Hepatocyte (in vitro differentiated cells): ENCODE measurements at places on chromosomes 11 and 22.

DNA sequence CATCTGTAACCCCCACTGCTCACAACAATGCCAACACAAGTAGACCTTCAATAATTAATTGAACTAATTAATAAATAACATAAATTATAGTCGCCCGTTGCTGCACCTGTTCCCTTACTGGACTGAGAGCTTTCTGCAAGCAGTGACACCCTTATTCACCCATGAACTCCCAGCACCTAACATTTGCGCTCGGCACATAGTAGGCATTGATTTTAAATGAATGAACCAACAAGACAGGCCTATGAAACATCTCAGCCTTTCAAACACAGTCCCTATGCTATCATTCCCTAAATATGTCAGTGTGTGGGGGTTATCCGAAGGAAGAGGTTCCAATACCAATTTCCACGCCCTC lies 1.1 kb downstream of the THAP12 start:
- no peak for DNase-seq

- DNase-seq, result peak; percentile 67
These were observed 50.7 kb upstream of the SLC35C1 start for GRCh38 chr11:45754261-45754709.

DNA sequence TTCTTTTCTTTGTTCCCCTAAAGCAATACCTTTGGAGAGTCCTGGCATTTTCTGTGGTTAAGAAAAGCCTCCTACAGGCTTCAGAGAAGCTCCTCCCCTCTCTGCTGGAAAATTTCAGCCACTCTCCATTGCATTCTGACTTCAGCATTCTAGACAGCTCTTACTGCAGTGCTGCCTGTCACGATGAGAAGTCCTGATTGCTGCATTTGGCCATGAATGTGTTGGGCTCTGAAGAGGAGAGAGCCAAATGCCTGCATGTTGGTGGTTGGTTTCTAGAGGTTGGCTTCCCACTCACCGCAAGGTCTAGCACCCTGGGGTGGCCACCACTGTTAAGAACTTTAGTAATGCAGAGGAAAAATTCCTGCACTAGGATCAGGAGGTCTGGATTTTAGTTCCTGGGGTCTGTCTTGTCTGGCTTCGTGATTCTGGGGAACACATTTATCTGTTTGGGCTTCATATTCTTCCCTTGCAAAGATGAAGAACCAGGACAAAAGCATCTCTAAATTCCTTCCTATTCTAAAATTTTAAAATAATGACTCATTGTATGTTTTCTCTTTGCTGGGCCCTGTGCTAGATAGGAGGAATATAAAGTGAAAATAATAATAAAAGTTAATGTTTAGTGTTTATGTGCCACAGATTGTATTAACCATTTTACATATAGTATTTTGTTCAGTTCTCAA lies 38.1 kb downstream of the COA4 start:
- DNase-seq, result peak; percentile 6

DNA sequence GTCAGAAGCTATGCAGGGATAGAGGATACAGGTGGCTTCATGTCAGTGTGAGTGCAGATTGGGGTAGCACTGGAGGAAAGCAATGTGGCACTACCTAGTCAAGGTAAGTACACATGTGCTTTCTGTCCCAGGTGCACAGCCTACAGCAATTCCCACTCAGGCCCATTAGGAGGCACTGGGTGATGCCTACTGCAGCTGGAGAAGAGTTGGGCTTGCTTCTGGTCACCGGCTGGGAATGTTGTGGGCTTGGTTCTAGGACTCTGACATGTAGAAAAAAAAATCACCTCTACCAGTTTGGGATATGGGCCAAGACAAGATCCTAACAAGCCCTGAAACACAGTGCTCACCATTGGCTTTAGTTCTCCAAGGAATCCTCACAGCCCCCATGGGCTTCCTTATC lies 69.7 kb downstream of the TENM4 start:
- DNase-seq, result no peak

DNA sequence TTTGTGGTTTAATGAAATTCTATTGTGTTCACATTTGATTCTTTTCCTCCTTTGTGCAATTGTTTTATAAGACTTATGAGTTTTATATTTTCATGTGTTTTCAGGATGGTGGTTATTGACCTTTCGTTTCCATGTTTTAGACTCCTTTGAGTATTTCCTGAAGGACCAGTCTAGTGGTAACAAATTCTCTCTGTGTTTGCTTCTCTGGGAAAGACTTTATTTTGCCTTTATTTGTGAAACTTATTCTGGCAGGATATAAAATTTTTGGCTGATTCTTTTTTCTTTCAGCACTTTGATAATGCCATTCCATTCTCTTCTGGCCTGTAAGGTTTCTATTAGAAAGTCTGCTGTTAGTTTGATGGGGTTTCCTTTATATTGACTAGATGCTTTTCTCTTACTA lies 83.5 kb downstream of the ACER3 start:
- no peak for DNase-seq

DNA sequence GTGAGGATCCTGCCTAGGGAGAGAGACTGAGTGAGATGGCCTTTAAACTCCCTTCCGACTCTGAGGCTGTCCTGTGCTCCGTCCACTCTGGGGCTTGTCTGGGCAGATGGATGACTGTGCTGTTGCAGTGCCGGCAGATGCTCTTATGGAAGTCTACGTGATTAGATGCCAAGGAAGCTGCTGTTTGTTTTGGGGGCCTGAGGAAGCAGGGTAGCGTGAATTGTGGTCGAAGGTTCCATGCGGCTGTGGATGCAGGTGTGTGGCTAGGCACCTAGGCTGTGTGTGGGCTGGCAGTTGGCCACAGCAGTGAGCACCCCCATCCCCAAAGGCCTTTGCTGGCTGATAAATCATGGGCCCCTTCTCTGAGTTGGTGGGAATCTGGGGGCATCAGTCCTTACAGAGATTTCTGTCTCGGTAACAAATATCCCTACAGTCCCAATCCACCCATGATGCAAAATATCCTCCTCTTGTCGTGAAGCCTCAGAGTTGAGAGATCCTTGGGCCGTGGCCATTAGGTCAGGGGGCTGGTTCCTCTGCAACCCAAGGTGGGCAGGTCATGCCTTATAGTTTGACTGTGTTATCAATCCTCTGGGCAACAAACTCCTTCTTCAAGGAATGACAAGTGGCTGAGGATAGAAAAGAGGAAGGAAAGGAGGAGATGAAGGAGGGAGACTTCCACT lies 31.2 kb downstream of the AMPD3 start:
- DNase-seq, result no peak

GRCh38 chr11:16779436-16779835 lies 41.0 kb downstream of the C11orf58 start:
- no peak for DNase-seq

GRCh38 chr11:64234647-64235379 lies 429 bp downstream of the VEGFB start:
- DNase-seq, result peak; percentile 82

- peak; percentile 72 for DNase-seq
These were observed 21.9 kb upstream of the POLD3 start for GRCh38 chr11:74570266-74571061.

- no peak for DNase-seq
These were observed 257.7 kb upstream of the PLET1 start for GRCh38 chr11:112518371-112518770.

- DNase-seq, result peak; percentile 51
These were observed 25.7 kb upstream of the SCGB1A1 start for GRCh38 chr11:62393061-62393611.

GRCh38 chr22:26623984-26624383 lies 2.2 kb downstream of the CRYBA4 start:
- DNase-seq, result no peak

- DNase-seq, result peak; percentile 81
These were observed 75.9 kb upstream of the PRR5 start for GRCh38 chr22:44625981-44626687.

GRCh38 chr11:35307221-35307621 lies 112.1 kb downstream of the SLC1A2 start:
- DNase-seq, result no peak

DNA sequence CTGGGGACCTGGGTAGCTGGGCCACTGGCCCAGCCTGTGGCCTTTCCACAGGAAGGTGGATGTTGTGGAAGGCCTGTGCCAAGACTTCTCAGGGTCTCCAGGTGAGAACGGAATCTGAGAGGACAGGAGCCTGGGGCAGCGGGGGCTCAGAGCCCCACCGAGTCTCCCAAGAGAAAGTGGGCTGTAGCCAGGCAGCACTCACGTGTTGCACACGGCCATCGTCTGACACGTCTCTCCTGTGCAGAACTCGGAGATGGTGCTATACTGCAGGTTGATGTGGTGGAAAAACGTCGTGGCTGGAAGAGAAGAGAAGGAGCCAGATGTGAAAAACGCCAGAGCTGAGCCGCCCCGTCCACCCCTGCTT lies 6.4 kb downstream of the MOB2 start:
- no peak for DNase-seq

DNA sequence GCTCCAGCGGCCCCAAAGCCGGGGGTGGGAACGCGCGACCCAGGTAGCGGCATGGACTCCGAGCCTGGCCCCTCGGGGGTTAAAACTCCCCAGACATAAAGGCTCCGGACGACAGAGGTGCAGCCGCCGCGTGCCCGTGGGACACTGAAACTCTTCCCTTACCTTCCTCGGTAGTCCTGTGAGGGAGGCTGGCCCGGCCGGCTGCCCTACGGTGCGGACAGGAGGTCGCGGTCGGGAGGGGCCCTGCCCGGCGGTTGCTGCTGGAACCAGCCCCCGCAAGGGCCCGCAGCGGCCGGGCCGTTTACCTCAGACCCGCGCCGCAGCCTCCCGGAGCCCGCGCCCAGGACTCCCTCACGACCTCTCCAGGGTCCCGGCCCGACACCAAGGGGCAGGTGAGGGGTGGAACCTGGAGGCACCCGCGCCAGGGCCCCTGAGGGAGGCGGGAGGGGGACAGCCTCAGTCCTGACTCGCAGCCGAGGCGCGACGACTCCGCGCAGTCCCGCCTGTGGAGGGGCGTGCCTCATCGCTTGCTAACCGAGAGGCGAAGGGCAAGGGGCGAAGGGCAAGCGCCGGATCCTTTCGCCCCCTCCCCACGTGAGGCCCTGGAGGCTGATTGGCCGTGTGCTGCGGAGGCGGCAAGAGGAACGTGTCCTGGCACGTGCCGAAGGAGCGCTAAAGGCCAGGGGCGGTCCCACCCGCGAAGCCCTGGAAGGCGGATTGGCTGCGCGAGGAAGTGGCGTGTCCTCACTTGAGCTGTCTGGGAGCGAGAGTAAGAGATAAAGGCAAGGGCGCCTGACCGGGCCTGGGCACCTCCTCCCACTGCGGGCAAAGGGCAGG lies at the start of gene UPB1:
TSS of gene UPB1 (plus strand) at position 805 of the 837 bp plus-strand sequence. CDS start 72 bp downstream, outside the sequence.
- peak; percentile 41 for DNase-seq
